ENCODE measurements at places on chromosomes 3 and 15.

DNA sequence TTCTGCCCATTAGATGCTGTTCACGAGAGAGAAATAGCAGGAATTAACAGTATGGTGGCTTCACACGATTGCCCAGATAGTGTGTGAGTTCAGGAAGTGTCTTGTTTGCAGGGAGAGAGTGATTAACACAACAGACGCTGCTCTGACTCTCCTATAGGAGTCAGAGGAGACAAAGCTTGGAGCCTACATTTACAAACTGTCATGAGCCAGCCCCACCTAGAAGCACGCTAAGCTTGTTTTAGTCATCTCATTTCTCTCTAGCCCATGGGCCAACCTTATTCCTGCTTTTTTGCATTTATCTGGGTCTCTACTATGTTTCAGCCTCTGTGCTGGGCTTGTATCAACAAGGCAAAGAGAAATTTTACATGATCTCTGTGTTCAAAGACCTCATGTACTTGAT, 128.3 kb upstream of the BFSP2 start:
- DNase-seq: peak; percentile 46

- DNase-seq: no peak
Observed at GRCh38 chr3:172846103-172846561, 95.6 kb downstream of the ECT2 start.

GRCh38 chr3:187725653-187726370, 19.5 kb downstream of the BCL6 start:
- DNase-seq: no peak

DNA sequence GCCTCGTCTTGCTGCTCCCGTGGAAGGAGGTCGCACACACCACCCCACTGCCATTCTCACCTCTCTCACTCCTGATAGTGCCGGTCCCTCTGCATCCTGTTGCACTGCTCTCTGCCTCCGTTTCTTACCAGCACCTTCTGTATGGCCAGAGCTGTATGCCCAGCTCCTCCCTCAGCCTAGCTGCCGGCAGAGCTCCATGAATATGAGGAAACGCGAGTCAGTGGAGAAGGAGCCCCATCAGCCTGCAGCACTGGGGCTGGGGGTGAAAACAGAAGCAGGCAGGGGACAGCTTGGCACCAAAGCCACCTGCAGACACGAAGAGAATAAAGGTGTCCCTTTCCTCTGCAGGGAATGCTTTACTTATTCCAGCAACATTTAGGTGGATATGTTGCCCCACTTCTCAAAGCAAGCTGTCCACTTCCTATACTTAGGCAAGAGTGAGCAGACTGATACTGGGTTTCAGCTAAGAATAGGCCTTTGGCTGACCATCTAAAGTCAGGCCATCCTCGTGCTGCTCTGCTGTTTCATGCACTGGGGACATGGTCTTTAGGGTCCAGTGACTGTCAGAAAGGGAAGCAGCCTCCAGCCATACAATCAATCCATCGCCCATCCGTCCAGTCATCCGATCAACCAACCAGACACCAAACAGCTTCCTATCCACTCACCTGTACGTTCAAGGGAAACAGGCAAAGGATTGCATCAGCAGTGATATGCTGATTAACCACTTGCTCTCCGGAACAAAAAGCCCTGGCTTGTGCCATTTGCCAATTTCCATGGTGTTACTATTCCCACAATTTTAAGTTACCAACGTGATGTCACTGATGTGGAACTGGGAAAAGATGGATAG, 222.7 kb downstream of the XXYLT1 start:
- DNase-seq: no peak

DNA sequence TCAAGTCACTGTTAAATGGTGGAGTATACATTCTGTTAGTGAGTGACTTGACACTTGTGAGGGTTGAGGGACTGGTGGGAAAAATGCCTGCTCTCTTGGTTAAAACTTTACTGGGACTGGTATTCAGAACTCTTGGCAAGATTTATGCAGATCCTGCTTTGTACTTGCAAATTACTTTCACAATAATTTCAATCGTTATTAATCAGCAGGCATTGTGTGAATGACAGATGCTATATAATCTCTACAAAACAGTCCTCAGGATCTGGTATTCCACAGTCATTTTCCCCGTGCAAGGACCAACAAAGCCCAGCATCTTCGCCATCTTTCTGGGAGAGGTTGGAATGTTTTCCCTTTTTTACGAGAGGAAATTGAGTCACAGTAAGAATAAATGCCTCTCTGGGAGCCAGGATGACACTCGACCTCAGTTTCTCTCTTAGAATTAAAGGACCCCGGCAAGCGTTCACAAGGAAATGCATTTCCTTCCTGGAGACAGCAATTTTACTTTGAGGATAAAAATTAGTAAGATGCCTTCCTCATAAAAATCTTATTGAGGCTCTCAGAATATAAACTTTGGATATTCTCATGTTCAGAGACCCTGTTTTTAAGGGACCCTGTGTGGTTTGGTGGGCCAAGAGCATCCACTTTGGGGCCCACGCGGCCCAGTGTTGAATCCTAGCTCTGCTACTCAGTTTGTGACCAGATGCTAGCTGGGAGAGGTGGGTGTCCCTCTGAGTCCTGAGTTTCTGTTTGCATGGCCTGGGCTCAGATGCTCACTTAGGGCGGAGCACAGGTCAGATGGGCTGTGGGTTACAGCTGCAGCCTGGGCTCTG, 45.3 kb upstream of the PLCL2 start:
- no peak for DNase-seq

Measured in muscle of back (tissue), 13 donors.